GM12892 (cell line): ENCODE measurements at places on chromosomes 7 and 10.
A peak's percentile ranks its signal among the peaks of the same experiment; 100 is the strongest.

GRCh38 chr10:1043532-1043995 lies 5.4 kb downstream of the IDI1 start:
- no peak for DNase-seq

GRCh38 chr10:127085957-127086356 lies 110.4 kb downstream of the INSYN2A start:
- no peak for DNase-seq

DNA sequence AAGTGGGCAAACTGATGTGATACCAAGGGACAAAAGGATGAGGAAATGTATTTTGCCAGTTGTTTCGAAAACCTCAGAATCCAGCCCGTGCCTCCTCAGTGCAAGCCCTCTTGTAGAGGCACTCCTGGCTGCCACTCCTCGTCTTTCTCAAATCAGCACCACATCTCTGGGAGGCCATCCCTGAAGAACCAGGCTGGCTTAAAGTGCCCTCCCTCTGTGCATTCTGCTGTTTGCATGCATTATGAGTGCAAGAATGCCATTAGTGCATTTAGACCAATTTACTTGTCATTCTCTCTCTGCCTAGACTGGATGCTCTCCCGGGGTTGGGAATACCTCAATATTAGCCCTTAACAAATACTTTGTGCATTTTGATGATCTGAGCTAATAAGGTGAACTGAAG lies 19.9 kb upstream of the FAM180A start:
- no peak for DNase-seq

DNA sequence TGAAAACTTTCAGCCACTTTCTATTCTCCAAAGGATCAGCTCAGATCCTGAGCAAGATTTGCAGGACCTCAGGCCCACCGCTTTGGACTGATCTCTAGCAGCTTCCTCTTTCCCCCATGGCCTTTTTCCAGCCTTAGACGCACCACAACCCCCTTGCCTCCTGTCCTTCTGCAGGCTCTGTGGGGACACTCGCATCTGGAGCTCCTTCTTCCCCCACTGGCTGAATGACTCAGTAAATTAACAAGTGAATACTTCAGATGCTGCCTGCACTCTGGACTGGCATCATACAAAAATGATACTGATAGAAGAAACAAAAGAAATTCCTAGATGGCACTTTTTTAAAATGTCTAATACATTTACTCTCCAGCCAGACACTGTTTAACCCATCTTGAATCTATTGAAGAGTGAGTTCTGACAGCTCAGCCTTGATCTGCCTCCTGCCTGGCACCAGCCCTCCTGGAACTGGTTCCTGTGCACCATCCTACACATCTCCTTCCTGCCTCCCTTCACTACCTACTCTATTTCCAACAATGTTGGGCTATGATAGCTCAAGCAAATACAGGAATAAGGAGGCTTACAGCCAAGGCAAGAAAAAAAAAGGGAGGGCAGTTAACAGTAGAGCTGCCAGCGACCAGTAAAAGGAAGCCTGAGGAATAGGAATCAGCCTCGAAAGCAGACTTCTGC lies 3.3 kb downstream of the FRMPD2 start:
- no peak for DNase-seq

DNA sequence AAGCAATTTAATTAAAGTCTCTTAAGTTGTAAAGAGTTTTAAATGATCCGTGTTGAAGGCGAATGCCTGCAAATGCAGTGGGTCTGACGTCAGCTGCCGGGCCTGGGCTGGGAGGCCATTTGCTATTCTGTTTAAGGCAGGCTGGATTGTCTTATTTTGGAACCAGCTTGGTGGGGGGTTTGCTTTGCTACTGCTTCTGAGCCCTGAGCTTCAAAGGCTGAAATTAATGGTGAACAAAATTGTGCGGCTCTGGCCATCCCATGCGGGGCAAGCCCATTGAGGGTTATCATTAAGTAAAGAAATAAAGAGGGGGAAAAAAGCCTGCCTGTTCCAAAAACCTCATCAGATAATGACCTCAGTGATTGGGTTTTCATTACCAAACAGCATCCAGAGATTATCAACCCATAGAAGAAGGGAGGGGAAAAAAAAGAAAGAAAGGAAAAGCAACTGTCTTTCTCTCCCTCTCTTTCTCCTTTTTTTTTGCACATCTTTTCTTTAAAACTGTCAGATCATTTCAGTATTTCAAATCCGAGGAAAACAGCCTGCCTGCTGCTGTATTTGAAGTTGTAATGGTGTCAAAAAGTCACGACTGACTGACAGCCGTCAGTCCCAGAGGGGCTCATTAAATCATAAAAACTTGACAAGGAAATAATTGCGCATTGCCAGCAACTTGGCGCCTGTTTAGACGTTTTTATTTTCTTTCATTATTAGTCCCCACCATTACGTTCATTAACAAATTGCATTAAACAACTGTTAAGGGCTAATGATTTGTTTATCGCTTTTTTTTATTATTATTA lies 131.9 kb upstream of the TCF7L2 start:
- DNase-seq, result no peak

GRCh38 chr10:9579110-9579705 lies 1438.5 kb upstream of the CELF2 start:
- no peak for DNase-seq

- DNase-seq, result no peak
Observed at GRCh38 chr7:112081778-112082177, 124.4 kb downstream of the DOCK4 start.

DNA sequence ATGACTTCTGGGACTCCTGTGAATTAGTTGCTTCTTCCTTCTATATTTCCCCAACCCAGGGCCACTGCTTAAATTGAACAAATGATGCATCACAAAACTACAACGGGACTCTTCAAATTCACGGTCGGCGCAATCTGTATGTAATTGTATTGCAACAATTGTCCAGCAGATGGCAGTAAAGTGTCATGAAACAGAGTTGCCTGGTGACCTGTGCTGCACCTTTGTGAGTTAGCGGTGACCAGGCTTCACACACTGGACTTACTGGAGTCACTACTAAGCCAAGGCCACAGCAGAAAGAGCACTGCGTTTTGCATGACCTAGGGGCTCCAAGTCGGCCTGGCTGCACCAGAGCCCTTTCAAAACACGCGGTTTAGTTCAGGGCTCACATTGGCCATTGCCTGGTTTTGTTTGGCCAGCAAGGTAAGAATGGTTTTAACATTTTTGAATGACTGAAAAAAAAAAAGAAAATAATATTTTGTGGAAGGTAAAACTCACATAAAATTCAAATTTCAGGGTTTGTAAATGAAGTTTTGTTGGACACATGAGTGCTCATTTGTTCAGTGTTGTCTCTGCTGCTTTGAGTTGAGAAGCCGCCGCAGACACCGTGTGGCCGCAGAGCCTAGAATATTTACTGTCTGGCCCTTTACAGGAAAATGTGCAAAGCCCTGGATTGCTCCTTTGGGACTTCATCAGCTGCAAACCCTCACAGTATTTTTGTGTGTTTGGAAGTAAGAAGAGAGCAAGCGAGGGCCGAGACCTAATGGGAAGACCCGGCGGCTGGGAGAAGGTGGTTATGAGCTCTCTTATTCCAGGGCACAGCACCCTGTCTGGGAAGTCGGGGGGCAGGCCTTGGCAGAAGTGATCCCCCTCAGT lies 23.2 kb upstream of the ZNF32 start:
- peak; percentile 44 for DNase-seq

DNA sequence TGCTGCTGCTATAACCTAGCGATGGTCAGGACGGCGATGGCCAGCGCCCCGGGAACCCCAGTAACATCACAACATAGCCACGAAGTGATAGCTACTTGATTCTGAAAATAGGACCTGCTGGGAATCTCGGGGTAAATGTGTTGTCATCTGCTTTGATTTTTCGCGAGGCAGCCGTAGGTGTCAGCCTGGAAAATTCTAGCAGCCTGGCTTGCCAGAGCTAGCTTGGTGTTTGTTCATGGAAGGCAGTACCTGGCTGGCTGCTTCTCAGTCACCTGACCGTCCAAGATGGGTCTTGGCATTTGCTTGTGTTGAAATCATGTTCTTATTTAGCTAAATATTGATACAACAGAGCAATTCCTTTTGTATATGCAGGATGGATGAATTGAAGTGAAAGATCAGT lies 82.4 kb upstream of the BTBD16 start:
- DNase-seq, result no peak

DNA sequence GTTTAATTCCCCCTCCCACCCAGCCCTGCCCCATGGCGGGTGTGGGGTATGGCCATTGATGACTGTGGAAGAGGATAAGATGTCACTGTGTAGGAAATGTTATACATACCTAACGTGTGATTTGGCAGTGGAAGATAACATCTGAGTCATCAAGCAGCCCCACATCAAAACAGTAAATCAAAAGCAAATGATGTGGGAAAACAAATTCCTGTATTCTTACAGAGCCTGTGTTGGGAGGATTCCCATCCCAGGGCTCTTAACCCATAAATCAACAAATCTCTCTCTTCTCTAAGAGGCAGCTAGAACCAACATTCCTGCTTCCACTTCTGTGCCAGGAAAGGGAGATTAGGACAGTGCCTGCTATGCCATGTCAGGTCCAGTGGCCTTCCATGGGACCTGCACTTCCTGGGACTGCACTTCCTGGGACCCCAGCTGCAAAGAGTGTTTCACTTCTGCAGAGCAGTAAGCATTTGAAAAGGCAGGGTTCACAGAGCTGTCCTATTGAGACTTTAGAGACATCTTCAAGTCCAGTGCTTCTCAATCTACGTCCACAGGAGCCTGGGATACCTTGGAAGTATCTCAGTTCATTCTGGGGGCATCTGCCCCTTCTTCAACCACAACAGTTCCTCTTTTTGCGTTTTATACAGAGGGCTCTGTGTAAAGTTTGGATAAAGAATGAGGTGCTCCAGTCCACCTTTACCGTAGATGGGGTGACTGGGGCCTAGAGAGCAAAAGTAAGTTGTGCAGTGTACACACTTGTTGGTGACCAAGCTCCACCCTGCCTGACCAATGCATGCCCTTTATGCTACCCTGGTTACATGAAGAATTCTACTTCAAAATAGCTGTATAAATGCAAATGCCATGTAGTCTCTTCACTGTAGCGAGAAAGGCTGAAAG lies 45.7 kb downstream of the ATXN7L1 start:
- no peak for DNase-seq
